MCF 10A (cell line): ENCODE measurements at places on chromosomes 5 and 9.
A peak's percentile ranks its signal among the peaks of the same experiment; 100 is the strongest.

DNA sequence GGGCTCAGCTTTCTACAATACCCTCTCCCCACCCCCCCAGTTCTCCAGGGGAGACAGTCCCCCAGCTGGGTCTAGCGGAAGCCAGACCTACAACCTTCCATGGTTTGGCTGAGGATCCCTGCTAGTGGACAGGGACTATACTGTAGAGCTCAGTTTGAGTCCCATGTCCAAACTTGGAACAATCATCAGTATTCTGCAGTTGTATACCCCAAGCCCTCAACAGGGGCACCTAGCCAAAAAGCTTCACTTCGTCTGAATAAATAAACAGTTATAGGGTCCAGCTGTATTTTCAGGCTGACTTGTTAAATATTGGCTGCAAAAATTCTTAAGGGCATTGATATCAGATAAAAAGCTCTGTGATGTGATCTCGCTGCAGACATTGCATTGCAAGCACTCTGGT, 15.4 kb upstream of the C9 start:
- H3K27ac ChIP-seq, result no peak overlapping the region
- no peaks in the 10 kb centered on the region for H3K4me1 ChIP-seq
- no peaks in the 10 kb centered on the region for H3K27me3 ChIP-seq
- DNase-seq, result no peak
- no peak overlapping the region for H3K4me3 ChIP-seq
- no peaks in the 10 kb centered on the region for H3K36me3 ChIP-seq

DNA sequence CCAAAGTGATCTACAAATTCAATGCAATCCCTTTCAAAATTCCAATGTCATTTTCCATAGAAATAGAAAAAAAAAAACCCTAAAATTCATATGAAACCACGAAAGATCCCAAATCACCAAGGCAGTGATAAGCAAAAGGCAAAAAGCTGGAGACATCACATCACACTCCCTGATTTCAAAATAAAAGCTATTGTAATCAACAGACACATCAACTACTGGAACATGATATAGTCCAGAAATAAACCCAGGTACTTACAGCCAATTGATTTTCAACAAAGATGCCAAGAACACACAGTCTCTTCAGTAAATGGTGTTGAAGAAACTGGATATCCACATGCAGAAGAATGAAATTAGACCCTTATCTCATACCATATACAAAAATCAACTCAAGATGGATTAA, 224.0 kb downstream of the WDR70 start:
- peaks cover 6% of the 10 kb centered on the region for H3K4me1 ChIP-seq
- H3K4me3 ChIP-seq, result no peak overlapping the region
- no peak overlapping the region for H3K27ac ChIP-seq
- no peaks in the 10 kb centered on the region for H3K27me3 ChIP-seq
- H3K36me3 ChIP-seq, result peaks cover 18% of the 10 kb centered on the region

DNA sequence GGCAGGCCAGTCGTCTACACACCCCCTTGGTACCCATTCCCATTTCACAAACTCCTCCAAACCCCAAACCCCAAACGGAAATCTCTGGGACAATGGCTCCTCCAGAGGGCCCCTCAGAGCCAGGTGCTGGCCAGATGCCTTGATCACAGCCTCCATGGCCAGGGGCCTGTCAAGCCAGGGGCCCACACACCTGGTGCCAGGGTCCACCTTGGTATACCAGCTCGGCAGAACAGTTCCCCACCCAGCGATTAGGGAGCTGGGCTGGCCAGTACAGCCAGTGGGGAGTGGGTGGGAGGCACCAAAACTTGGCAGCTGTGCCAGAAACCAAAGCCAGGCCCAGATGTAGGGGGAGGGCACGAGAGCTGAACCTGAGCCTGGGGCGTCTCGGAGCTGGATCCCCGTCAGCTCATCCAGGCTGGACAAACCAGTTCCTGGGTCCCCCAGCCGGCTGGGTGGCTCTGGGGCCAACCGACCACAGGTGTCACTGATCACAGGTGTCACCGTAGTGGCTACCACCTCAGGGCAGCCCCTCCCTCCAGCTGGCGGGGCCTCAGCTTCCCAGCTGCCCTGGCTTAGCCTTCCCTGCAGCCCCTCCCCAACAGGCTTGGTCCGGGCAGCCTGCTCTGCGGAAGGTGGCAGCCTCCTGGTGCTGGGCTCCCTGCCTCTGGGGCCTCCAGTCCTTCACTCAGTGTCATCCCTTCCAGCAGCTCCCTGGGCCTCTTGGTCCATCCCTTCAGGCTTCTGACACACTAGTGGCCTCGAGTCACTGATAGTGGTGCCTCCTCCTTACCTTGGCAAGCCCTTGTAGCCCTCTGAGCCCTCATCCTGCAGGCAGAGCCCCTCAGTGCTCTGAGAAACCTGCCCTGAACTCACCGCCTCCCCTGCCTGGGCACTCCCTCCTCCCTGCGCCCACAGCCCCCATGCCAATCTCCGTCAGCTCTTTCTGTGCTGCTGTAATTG, 6.6 kb upstream of the RMND5B start:
- no peaks in the 10 kb centered on the region for H3K27me3 ChIP-seq
- no peaks in the 10 kb centered on the region for H3K36me3 ChIP-seq
- H3K27ac ChIP-seq, result no peak overlapping the region

GRCh38 chr5:53429706-53430105, 50.7 kb upstream of the FST start:
- H3K36me3 ChIP-seq, result no peaks in the 10 kb centered on the region
- H3K27ac ChIP-seq, result no peak overlapping the region
- H3K4me3 ChIP-seq, result no peak overlapping the region

DNA sequence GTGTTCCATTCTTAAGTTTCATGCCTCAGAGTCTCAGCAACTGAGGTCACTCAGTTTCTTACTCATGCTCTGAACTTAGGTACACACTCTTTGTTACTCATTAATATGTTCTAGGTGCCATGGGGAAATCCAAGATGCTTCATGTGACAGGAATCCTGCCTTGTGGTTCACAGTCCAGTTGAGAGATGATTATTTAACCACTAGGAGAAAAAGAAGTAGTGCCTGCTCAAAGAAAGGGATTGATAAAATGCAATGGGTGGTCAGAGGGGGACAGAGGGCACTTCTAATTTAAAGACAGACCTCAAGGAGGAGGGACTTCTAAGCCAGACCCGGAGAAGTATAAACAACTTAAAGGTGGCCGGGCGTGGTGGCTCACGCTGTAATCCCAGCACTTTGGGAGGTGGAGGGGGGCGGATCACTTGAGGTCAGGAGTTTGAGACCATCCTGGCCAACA, 69.0 kb downstream of the UGCG start:
- peaks cover 13% of the 10 kb centered on the region for H3K36me3 ChIP-seq
- H3K27ac ChIP-seq, result peak overlapping the region; percentile 91
- peak overlapping the region; percentile 28 for H3K4me3 ChIP-seq
- peak; percentile 87 for DNase-seq
- no peaks in the 10 kb centered on the region for H3K27me3 ChIP-seq

- H3K36me3 ChIP-seq, result peaks cover 6% of the 10 kb centered on the region
- H3K27me3 ChIP-seq, result no peaks in the 10 kb centered on the region
- no peak for DNase-seq
- peaks cover 16% of the 10 kb centered on the region for H3K4me1 ChIP-seq
Measured at GRCh38 chr5:73751254-73751914, 125.4 kb downstream of the ARHGEF28 start.

DNA sequence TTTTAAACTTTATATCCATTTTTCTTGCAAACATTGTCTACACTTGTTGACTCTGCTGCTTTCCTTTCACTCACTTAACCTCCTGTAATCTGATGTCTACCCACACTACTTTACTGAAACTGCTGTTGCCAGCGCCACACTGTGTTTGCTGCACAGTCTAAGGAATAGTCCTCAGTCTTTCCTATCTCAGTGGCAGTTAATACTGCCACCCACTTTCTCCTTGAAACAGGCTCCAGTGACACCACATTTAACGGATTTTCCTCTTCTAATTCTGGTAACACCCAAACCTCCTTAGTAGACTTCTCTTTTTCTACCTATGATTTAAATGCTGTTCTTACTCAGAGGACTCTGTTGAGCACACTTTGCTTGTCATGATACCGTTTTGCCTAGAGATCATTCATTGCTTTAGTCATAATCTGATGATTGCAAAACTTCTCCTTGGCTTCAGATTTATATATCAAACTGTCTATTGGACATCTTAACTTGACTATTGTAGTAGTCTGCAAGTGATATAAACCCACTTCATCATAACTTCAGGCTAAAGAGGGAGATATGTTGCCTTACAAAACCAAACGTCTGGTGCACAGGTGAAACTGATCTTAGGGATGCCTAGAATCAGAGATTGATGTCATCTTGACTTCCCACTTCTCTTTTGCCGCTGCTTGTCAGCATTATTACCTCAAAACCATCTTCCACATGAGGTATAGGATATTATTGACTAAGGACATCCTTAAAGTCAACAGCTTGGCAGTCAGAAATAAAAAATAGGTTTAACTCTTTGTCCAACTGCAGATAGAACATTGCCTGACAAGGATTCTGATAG, 94.1 kb downstream of the CDC42SE2 start:
- H3K27me3 ChIP-seq, result no peaks in the 10 kb centered on the region
- DNase-seq, result no peak
- no peak overlapping the region for H3K27ac ChIP-seq
- peaks cover 36% of the 10 kb centered on the region for H3K36me3 ChIP-seq
- H3K4me3 ChIP-seq, result no peak overlapping the region

GRCh38 chr5:173315495-173316338, 12.5 kb downstream of the STC2 start:
- no peak overlapping the region for H3K4me3 ChIP-seq
- peak overlapping the region; percentile 10 for H3K27ac ChIP-seq
- peaks cover 58% of the 10 kb centered on the region for H3K36me3 ChIP-seq

- no peaks in the 10 kb centered on the region for H3K4me1 ChIP-seq
- no peak overlapping the region for H3K27ac ChIP-seq
- H3K27me3 ChIP-seq, result no peaks in the 10 kb centered on the region
- peaks cover 6% of the 10 kb centered on the region for H3K36me3 ChIP-seq
- no peak overlapping the region for H3K4me3 ChIP-seq
Measured at GRCh38 chr5:115202952-115203351, 33.2 kb upstream of the TRIM36 start.

GRCh38 chr9:20844916-20845315, 160.9 kb downstream of the FOCAD start:
- H3K36me3 ChIP-seq, result peaks cover 6% of the 10 kb centered on the region
- no peaks in the 10 kb centered on the region for H3K27me3 ChIP-seq
- H3K4me1 ChIP-seq, result no peaks in the 10 kb centered on the region
- no peak overlapping the region for H3K27ac ChIP-seq
- peak; percentile 14 for DNase-seq

GRCh38 chr9:15305470-15305869, 1.5 kb downstream of the TTC39B start:
- peaks cover 42% of the 10 kb centered on the region for H3K4me1 ChIP-seq
- peak overlapping the region; percentile 95 for H3K27ac ChIP-seq
- H3K4me3 ChIP-seq, result peak overlapping the region; percentile 95
- DNase-seq, result no peak

DNA sequence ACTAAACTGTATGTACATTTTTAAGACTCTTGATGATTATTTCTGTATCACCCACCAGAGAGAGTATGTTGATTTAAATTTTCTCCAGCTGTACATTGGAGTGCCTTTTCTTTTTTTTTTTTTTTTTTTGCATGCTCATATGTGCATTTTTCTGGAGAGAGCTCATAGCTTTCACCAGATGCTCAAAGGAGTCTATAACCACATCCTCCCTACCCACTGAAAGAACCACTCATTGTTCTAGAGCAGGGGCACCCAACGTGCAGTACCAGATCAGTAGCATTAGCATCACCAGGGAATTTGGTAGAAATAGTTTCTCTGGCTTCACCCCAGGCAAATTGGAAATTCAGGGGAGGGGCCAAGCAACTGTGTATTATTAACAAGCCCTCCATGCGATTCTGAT, 53.9 kb upstream of the TMEM171 start:
- no peaks in the 10 kb centered on the region for H3K27me3 ChIP-seq
- H3K4me1 ChIP-seq, result no peaks in the 10 kb centered on the region
- no peak for DNase-seq
- peaks cover 35% of the 10 kb centered on the region for H3K36me3 ChIP-seq
- H3K4me3 ChIP-seq, result no peak overlapping the region
- H3K27ac ChIP-seq, result no peak overlapping the region

- H3K36me3 ChIP-seq, result peaks cover 11% of the 10 kb centered on the region
- H3K4me3 ChIP-seq, result no peak overlapping the region
- H3K27ac ChIP-seq, result no peak overlapping the region
- H3K4me1 ChIP-seq, result no peaks in the 10 kb centered on the region
- DNase-seq, result no peak
Measured at GRCh38 chr5:80797428-80798024, 142.7 kb upstream of the DHFR start.

- no peaks in the 10 kb centered on the region for H3K27me3 ChIP-seq
- no peak for DNase-seq
- no peaks in the 10 kb centered on the region for H3K4me1 ChIP-seq
- H3K4me3 ChIP-seq, result no peak overlapping the region
- peaks cover 26% of the 10 kb centered on the region for H3K36me3 ChIP-seq
Measured at GRCh38 chr9:137656416-137656815, 37.6 kb downstream of the EHMT1 start.

DNA sequence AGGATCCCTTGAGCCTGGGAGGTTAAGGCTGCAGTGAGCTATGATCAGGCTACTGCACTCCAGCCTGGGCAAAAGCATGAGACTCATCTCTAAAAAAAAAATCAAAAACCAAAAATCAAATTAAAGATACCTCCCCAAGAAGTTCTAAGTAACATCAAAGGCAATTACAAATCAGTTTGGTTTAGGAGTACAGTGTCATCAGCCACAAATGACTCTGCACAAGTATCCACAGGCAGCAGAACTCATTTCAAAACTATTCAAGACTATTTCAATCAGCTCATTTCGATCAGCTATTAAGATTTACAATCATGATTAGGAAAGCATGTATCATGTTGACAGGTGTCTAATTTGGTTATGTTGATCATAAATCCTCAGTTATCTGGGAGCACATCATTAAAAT, 19.1 kb downstream of the TRMO start:
- no peak overlapping the region for H3K4me3 ChIP-seq
- no peak overlapping the region for H3K27ac ChIP-seq
- H3K4me1 ChIP-seq, result peaks cover 11% of the 10 kb centered on the region
- no peaks in the 10 kb centered on the region for H3K27me3 ChIP-seq

- no peak for DNase-seq
- H3K27me3 ChIP-seq, result peaks cover 18% of the 10 kb centered on the region
- H3K36me3 ChIP-seq, result no peaks in the 10 kb centered on the region
Measured at GRCh38 chr5:89036704-89037489, 153.9 kb upstream of the MEF2C start.

DNA sequence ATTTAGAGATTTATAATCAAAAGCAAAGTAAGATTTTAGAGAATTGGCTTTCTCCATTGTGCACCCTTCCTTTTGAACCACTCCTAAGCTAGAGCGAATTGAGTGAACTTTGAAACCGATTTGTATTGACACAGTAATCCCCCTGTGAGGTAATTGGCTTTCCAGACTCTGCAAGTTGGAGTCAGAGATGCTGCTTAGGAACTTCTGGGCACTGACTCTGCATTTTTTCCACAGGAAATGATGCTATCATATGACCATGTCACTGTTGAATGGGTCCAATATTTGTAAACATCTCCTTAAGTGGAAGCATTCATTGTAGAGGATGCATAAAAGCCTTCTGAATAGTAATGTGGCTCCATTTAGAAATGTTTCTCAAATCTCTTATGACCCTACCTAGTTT, 394.4 kb upstream of the ZNF608 start:
- no peaks in the 10 kb centered on the region for H3K36me3 ChIP-seq
- H3K4me1 ChIP-seq, result no peaks in the 10 kb centered on the region
- no peak overlapping the region for H3K27ac ChIP-seq
